ENCODE measurements at places on chromosomes 2 and 18. TPM values are rescaled to one million over a fixed set of nuclear protein-coding genes. Genes with fewer than 3 reads are reported as not detected.

DNA sequence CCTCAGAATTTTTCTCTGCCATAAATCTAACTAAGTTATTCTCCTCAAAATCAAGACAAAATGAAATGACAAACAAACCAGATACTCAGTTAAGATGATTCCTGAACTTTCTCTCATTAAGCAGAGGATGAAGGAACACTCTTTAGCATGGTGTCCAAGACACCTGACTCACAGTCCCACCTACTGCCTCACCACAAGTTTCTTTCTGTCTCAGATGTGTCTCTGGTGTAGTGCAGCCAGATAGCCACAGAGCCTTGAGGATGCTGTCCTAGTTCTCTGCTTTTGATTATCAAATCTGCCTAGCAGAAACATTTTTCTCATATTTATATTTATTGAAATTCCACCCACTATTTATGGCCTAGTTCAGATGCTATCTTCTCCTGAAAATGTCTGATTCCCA is 103.6 kb upstream of the TMEM200C start:
- peaks cover 12% of the 10 kb centered on the region for H3K4me1 ChIP-seq
- no peak overlapping the region for H3K27ac ChIP-seq
- no peak for DNase-seq
- H3K27me3 ChIP-seq, result peaks cover 4% of the 10 kb centered on the region
- H3K4me3 ChIP-seq, result no peak overlapping the region

The RBKS gene
- total RNA-seq, result 1.2 TPM

- H3K4me3 ChIP-seq, result no peak overlapping the region
- H3K36me3 ChIP-seq, result peaks cover 6% of the 10 kb centered on the region
- peaks cover 14% of the 10 kb centered on the region for H3K27me3 ChIP-seq
- no peak for DNase-seq
Measured at GRCh38 chr2:37318401-37318800, 6.2 kb downstream of the PRKD3 start.

DNA sequence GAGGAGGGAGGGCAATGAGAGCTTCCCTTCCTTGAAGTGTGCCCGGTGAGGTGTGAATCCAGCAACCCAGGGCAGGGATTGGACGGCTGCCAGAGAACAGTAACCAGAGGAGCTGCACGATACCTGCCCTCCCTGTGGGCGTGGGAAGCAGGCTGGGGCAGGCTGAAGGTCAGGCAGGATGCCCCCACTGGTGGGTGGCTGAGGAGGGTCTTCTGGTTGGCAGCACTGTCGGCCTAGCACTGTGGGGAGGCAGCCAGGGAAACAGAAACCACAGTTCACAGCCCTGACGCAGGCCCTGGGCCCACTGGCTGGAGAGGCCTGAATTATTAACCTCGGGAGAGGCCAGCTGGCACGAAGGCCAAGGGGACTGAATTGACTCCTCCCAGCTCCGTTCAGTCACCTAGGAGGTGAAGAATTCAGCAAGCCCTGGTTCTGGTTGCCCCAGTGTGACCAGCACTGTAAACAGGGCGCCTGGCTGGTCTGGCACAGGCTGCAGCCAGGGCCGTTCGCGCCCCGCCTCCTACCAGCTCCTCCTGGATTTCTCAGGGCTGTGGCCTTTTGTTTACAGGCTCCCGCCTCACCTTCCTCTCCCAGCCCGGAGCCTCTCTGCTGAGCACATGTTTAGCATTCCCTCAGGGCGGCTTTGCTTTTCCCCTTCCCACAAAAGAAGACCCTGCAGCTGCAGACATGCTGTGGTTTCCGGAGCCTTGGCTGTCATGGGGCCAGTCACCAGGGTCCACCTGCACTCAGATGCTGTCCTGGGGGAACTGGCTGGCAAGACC is 97.8 kb downstream of the B3GNT2 start:
- no peaks in the 10 kb centered on the region for H3K36me3 ChIP-seq
- H3K27me3 ChIP-seq, result peaks cover 3% of the 10 kb centered on the region
- H3K4me1 ChIP-seq, result peaks cover 2% of the 10 kb centered on the region
- no peak for DNase-seq
- no peak overlapping the region for H3K27ac ChIP-seq

The CYP27A1 gene
- total RNA-seq, result 0.22 TPM

GRCh38 chr2:226611944-226612318 is 187.7 kb downstream of the IRS1 start:
- no peaks in the 10 kb centered on the region for H3K36me3 ChIP-seq
- H3K27me3 ChIP-seq, result peaks cover 14% of the 10 kb centered on the region
- no peak overlapping the region for H3K27ac ChIP-seq
- peaks cover 18% of the 10 kb centered on the region for H3K4me1 ChIP-seq
- no peak overlapping the region for H3K4me3 ChIP-seq

The COL4A4 gene
- total RNA-seq, result 0.15 TPM

GRCh38 chr2:43022896-43023295 is 203.5 kb downstream of the ZFP36L2 start:
- H3K4me3 ChIP-seq, result no peak overlapping the region
- peaks cover 3% of the 10 kb centered on the region for H3K36me3 ChIP-seq
- peaks cover 8% of the 10 kb centered on the region for H3K4me1 ChIP-seq
- no peaks in the 10 kb centered on the region for H3K27me3 ChIP-seq
- peak overlapping the region; percentile 1 for H3K27ac ChIP-seq
- DNase-seq, result no peak

The DUSP11 gene
- total RNA-seq, result 28.7 TPM

DNA sequence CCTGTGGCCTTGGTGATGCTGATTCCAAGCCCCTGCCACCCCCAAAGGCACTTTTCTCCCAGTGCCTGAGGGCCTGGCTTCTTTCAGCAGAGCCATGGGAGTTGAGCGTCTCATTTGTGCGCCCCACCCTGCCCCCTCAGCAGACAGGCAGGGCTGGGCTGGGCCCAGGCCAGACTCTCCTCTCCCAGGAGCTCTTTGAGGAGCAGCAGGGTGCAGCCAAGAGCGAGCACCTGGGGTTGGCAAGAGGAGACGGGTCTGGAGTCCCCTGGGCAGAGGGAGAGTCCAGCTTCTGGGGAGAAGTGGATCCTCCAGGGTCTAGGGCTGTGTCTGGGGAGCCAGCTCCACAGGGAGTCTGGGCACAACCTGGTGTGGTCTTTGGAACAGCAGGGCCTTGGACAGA is 21.2 kb downstream of the NPPC start:
- H3K27me3 ChIP-seq, result no peaks in the 10 kb centered on the region
- H3K36me3 ChIP-seq, result no peaks in the 10 kb centered on the region
- DNase-seq, result no peak
- peaks cover 13% of the 10 kb centered on the region for H3K4me1 ChIP-seq
- no peak overlapping the region for H3K4me3 ChIP-seq
- no peak overlapping the region for H3K27ac ChIP-seq

The AP1S3 gene
- 6.5 TPM for total RNA-seq

The CD8B2 gene
- not detected for total RNA-seq

The WNT10A gene
- total RNA-seq, result 0.10 TPM

DNA sequence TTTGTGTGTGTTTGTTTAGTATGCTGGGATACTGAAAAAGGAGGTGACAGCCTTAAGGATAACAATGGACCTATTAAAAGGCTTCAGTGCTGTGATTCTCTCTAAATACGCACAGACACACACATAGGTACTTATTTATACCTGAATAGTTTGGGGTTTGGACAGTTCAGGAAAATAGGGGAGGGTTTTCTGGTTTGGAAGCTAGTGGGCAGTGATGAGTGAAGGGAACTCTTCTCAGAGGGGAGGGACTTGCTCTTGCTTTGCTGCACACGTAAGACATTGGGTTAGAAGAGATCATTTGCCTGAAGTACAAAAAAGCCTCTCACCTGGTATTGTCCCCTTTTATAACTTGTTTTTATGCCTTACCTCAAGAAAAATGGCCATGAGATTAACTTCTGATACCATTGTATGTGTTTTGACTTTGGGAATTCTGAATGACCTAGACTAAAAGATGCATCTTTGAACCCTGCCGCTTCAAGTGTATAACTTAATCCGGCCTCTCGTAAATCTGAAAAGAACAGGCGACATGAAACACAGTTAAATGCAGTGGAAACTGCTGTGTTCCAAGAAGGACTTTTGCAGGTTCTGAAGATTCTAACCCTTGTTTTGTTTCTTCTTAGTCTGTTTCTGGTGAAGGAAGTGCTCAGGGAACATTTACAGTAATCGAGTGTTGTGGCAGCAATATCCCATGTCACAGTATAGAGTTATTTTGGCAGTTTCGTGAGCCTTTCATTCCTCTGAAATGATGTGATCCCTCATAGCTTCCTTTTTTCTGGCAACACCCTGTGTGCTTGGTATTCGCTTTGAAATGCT is 2.5 kb downstream of the CRIM1 start:
- DNase-seq, result no peak
- peaks cover 54% of the 10 kb centered on the region for H3K27me3 ChIP-seq
- H3K4me3 ChIP-seq, result peak overlapping the region; percentile 77
- H3K27ac ChIP-seq, result no peak overlapping the region
- peaks cover 23% of the 10 kb centered on the region for H3K4me1 ChIP-seq
- no peaks in the 10 kb centered on the region for H3K36me3 ChIP-seq

DNA sequence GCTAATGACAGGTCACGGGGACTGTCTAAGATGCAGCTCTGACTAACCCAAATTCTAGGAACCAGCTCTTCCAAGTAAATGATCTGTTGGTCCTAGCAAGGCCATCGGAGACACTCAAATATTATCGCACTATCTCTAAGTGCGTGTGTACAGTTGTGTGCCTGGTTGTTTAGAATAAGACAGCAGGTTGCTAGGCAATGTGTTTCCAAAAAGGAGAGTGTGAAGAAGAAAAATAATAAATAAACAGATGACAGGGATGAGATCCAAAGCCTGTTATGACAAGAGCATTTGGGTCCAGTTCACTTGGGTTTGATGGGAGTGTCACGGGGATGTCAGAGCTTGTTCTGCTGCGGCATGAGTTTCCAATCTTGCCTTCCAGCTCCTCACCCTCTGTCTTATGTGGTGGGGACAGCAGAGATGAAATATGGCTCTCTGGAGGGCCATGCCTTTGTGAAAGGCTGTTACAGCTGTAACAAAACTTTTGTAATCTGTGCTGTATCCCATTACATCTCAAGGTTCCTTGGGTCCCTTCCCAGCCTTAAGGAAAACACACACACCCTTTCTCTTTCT is 127.5 kb upstream of the TNP1 start:
- peaks cover 18% of the 10 kb centered on the region for H3K27me3 ChIP-seq
- H3K27ac ChIP-seq, result no peak overlapping the region
- no peak for DNase-seq
- no peak overlapping the region for H3K4me3 ChIP-seq
- no peaks in the 10 kb centered on the region for H3K4me1 ChIP-seq

The SERPINB11 gene
- total RNA-seq, result not detected

The ERBB4 gene
- total RNA-seq, result not detected

GRCh38 chr2:28437149-28437835 is 44.6 kb downstream of the FOSL2 start:
- H3K4me3 ChIP-seq, result no peak overlapping the region
- no peak overlapping the region for H3K27ac ChIP-seq
- H3K36me3 ChIP-seq, result no peaks in the 10 kb centered on the region
- no peaks in the 10 kb centered on the region for H3K27me3 ChIP-seq
- no peak for DNase-seq

- no peaks in the 10 kb centered on the region for H3K27me3 ChIP-seq
- DNase-seq, result no peak
- no peaks in the 10 kb centered on the region for H3K36me3 ChIP-seq
- no peaks in the 10 kb centered on the region for H3K4me1 ChIP-seq
Measured at GRCh38 chr2:155308367-155309009, 610.0 kb downstream of the KCNJ3 start.

The GBX2 gene
- total RNA-seq, result not detected

- no peaks in the 10 kb centered on the region for H3K27me3 ChIP-seq
- peaks cover 14% of the 10 kb centered on the region for H3K36me3 ChIP-seq
- DNase-seq, result peak; percentile 12
- peak overlapping the region; percentile 96 for H3K27ac ChIP-seq
Measured at GRCh38 chr2:42569116-42569711, 782 bp downstream of the MTA3 start.

DNA sequence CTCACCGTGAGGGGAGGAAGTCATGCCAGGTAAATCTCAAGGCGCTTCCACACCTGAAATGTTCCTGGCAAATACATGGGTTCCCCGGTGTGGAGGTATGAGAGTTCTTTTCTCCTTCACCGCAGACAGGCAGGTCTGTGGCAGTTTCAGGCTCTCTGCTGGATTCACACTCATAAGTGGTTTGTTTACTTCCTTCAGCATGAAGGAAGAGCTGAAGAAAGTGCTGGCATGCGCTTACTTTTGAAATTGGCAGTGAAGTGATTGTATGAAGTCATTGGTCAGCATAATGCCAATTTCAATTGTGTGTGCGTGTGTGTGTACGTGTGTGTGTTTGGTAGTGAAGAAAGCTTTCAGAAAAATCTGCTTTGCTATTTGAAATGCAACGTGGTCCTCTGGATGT is 43.4 kb downstream of the RNF144A start:
- H3K4me3 ChIP-seq, result no peak overlapping the region
- peak overlapping the region; percentile 70 for H3K27ac ChIP-seq
- H3K27me3 ChIP-seq, result no peaks in the 10 kb centered on the region
- no peak for DNase-seq

DNA sequence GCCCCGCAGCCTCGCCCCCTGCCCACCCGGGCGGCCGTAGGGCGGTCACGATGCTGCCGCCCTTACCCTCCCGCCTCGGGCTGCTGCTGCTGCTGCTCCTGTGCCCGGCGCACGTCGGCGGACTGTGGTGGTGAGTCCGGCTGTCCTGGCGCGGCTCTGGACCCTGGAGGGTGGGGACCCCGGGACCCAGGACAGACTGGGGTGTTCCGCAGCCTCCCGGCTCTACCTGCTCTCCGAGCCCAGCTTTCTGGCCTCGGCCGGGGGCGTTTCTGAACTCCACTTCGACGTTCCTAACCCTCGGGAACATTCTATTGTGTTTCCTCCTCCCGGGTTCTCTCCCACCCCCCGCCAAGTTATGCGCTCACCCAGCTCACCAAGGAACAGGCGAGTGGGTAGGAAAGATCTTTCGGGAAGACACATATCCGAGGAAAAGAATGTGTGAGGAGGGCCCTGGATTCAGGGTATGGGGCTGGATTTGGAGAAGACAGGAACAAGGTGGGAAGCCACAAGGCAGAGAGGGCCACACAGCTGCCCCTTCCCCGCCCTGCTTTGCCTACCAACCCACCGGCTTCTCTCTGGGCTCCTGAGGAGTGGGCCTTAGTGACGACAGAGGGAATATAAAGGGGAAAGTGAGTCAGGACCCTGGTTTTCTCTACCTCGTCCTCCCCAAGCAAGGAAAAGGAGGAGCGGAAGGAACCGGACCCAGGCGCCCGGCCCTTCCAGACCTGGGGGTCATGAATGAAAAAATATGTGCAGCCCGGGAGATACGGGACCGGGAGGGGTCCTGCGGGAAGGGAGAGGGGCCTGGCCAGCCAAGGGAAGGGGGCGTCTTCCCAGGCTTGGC is 605 bp downstream of the WNT6 start:
- H3K36me3 ChIP-seq, result peaks cover 3% of the 10 kb centered on the region
- H3K4me3 ChIP-seq, result peak overlapping the region; percentile 32
- no peak overlapping the region for H3K27ac ChIP-seq
- peaks cover 79% of the 10 kb centered on the region for H3K27me3 ChIP-seq
- H3K4me1 ChIP-seq, result peaks cover 12% of the 10 kb centered on the region

- no peaks in the 10 kb centered on the region for H3K36me3 ChIP-seq
- no peak overlapping the region for H3K27ac ChIP-seq
- no peaks in the 10 kb centered on the region for H3K27me3 ChIP-seq
- no peak overlapping the region for H3K4me3 ChIP-seq
Measured at GRCh38 chr2:96798733-96799622, 17.1 kb upstream of the CNNM3 start.

The HEATR5B gene
- total RNA-seq, result 21.8 TPM

Data from activated CD4-positive, alpha-beta T cell treated with anti-CD3 and anti-CD28 coated beads, Interleukin-2, amount 10 ng/mL, durations not matched to agents 7 days and 5 days (primary cell).